ENCODE measurements at places on chromosomes 16 and 17.
A peak's percentile ranks its signal among the peaks of the same experiment; 100 is the strongest.

DNA sequence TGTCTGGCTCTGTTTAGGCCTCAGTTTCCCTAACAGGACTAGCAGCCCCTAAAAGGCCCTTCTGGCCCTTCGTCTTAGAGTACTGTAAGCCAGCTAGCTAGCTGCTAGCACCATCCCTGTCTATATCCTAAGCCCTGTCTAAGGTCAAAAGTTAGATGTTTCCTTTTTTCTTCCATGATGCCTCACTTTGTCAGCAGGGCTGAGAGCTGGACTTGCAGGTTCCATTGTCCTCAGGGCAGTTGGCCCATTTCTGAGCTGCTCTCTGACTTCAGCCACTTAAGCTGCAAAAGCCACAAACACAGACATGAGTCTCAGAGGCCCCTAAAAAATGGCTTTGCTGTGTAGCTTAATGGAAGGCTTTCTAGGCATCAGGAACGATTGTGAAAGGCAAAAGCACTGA, 187.7 kb downstream of the CBLN1 start:
- DNase-seq: no peak

GRCh38 chr16:22372882-22373661, 1.3 kb downstream of the CDR2 start:
- no peak for DNase-seq

DNA sequence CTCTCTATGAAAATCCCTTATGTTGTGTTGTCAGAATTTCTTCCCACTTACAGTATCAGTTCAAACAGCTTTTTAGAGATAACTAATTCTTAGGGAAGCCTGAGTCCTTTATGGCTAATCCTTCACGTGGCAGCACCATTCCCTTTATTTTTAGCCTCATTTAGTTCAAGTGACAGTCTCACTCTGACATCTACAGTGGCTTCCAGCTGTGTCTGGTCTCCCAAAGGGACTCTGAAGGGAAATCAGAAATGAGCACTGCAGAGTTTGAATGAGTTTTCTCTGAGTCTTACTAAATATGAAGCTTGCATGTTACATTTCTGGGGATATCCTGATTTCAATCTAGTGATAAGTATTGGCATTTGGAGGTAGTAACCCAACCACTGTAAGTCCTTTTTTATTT, 1104.1 kb downstream of the CDH11 start:
- no peak for DNase-seq

DNA sequence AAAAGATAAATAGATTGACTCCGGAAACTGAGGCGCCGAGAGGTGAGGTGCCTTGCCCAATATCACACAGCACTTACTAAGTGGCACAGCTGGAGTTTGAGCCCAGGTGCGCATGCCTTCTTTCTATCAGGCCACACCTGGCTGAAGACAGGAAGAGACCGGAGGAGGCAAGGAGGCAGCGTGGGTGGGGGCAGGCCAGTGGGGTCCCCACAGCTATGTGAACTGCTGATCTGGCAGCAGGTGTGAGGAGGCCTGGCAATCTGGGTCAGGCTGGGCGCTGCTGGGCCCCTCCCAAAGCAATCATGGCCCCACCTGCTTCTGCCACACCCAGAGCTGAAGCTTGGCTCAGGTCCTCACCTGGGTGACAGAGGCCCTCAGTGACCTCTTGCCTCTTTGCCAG, 1.9 kb upstream of the GDPD3 start:
- DNase-seq: no peak

- no peak for DNase-seq
Measured at GRCh38 chr16:84730406-84731106, 30.8 kb downstream of the USP10 start.

GRCh38 chr16:85527767-85528297, 85.3 kb upstream of the GSE1 start:
- no peak for DNase-seq

DNA sequence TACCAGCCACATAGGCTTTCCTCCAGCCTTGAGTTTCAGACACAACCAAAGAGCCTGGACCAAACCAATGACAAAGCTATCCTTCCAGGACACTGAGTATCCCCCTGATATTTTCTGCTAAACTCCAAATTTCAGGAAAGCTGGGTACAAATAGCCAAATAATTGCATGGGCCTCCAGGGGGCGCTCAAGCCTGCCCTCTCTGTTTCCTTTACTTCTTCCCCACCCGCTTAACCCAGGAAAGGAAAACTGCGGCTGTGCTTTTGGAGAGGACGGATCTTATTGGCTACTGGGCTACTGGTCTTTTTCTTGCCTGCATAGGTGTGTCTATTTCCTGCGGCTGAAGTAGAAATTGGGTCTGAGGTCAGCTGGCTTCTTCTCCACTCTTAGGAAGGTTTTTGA, 30.1 kb downstream of the GNGT2 start:
- DNase-seq: peak; percentile 55

GRCh38 chr16:23149267-23149992, at the start of gene USP31:
Gene USP31 (minus strand): TSS chr16:23149452. CDS start chr16:23149270, 182 bp downstream.
- peak; percentile 86 for DNase-seq

GRCh38 chr16:55709801-55710200, 54.0 kb downstream of the SLC6A2 start:
- no peak for DNase-seq

DNA sequence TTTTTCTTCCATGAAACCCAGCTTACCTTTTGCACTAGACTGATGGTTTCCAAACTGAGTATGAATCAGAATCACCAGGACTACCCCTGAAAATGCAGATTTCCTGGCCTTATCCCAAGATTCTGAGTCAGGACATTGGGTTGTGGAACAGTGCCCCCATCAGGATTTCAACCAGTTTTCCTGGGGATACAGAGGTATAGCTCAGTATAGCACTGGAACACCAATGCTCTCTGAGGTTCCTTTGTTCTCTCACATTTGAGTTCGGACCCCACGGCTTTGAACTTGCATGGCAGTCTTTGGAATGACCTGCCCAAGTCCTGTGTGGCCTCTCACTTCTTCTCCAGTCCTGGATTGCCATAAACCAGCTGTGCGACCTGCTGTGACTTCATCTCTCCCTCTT, 12.8 kb upstream of the CCL8 start:
- no peak for DNase-seq

GRCh38 chr17:9037736-9038135, 16.4 kb downstream of the NTN1 start:
- no peak for DNase-seq

DNA sequence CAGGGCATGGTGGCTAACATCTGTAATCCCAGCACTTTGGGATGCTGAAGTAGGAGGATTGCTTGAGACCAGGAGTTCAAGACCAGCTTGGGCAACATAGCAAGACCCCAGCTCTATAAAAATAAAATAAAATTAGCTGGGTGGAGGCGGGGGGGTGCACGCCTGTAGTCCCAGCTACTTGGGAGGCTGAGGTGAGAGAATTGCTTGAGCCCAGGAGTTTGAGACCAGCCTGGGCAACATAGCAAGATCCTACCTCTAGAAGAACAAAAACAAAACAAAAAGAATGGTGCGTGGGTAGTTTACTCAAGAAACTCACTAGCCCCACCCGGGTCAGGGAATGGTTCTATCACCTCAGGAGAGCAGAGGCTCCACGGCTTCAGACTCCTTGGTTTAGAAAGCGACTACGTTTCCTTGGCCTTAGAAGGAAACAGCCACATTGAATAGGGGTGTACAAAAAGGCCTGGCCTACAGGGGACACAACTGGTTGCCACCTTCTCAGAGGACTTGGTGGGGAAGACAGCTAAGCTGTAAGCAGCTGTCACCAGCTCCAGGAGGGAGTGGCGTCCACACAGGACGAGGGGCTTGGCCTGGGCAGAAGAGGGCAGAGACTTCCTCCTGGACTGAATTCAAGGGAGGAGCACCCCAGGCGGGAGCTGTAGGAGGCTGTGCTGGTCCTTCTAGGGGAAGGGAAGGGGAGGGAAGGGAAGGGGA, 716 bp downstream of the TK1 start:
- DNase-seq: no peak

- DNase-seq: no peak
Measured at GRCh38 chr16:53840456-53840855, 136.5 kb downstream of the FTO start.

DNA sequence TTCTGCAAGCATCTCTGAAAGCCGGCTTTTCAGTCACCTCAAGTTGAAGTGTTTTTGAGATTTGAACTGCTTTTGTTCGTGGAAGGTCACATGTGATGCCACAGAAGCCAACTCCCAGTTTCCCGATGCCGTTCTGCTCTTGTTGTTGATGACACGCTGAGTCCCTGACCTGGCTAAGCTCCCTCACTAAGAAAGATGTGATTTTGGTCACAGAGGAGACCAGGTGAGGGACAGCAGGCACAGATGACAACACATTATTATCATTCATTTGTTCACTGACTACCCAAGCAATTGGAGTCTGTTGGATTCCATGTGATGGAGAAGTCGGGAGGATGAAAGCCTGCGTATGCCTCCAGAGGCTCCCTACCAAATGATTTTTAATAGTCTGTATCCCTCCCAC, 822.4 kb upstream of the RBFOX1 start:
- DNase-seq: no peak

GRCh38 chr16:85943711-85944110, 44.7 kb downstream of the IRF8 start:
- DNase-seq: no peak

DNA sequence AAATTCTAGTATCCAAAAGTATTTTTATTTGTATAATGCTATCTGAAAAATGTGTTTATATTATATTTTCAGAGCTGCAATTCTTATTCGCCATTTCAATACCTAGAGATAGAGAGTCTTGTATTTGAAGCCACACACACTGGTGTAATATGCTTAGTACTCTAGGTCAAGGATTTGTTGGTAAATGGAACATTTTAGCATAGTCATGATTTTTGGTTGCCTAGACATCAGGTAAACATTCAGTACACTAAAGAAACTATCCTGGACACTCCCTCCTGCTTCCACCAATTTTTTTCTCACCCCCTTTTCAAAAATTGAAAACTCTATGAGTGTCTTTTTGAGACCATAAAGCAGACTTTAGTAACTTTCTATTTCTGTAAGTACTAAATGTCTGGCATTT, 20.8 kb downstream of the ABHD15 start:
- no peak for DNase-seq

DNA sequence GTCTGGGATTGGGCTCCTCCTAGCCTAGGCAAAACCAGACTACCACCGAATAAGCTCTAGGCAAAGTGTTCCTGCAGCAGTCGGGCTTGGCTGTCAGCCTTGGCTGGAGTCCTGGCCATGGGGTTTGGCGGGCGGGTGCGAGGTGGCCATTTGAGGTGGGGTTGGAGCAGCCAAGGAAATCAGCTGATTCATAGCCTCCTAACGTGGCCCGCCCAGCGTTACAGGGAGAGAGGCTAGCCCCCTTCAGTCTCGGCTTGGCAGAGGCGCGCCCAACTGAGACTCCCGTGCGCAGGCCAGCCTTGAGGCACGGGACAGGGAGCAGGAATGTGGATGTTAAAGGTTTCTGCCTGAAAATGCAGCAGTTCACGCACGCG, 1.9 kb downstream of the PMP22 start:
- no peak for DNase-seq

DNA sequence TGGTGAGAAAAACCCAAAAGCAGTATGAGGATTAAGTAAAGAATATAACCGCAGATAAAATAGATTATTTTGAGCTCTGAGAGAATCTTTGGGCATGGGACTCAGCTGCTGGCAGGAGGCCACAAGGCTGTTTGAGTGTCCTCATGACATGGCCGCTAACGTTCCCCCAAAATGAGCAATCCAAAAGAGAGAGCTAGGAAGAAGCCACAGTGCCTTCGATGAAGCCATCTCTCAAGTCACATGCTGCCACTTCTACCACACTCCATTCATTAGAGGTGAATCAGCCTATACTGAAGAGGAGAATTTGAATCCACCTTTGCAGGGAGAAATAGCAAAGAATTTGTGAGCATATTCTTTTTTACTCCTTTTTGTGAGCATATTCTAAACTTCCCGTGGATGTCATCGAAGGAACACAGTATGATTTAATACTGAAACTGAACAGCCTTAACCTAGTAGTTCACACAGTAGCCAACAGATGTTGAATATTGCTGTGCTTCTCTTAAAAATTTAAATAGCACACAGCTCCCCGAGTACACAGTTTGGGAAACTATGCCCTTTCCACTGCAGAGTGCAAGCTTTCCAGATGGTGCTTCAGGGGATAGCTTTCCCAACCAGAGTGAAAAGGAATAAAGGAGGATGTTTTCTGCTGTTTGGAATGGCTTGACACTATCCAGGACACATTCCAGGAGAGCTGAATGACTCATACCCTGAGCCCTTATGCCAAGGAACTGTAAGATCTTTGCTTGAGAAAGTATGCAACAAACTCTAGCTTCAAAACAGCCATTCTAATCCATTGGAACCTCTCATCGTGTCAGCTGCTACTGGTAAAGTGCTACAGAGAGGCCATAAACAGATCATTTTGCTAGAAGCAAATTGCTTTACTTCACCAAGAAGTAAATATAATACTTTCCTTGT, 33.9 kb downstream of the ANKFY1 start:
- no peak for DNase-seq

DNA sequence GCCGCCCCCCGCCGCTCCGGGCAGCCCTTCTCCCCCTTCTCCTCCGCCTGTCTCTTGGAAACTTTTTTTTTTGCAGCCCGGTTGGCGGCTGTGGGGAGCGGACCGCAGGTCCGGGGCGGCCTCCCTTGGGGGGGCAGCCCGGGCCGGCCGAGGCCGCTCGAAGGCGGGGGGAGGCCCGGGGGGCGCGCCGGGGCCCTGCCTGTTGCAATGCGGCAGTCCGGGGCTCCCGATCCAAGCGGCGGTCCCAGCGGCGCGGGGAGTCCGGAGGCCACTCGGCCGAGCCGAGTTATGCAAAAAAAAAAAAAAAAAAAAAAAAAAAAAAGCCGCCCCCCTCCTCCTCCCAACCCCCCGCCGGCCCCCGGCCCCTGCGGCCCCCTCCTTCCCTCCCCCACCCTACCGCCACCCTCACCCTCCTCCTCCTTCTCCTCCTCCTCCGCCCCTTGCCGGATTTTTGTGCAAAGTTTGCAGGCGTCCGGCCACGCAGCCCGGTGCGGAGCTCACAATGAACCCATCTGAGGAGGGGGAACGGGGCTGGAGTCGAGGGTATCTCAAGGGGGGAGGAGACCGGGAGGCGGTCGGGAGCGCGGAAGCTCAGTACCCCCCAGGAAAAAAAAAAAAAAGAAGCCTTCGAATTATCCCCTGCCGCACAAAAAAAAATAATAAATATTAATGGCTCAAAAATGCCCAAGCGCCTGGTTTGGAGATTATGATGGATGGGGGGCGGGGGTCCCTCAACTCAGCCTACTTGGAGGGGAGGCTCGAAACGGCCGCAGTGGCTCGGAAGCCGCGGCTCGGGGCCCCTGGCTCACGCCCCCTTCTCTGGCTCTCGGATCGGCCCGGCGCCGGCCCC, at the start of gene ZNF423:
Gene ZNF423, minus strand, starts transcription at position 291 of the 850 bp plus-strand sequence. CDS start 338 bp downstream, outside the sequence.
- DNase-seq: no peak

DNA sequence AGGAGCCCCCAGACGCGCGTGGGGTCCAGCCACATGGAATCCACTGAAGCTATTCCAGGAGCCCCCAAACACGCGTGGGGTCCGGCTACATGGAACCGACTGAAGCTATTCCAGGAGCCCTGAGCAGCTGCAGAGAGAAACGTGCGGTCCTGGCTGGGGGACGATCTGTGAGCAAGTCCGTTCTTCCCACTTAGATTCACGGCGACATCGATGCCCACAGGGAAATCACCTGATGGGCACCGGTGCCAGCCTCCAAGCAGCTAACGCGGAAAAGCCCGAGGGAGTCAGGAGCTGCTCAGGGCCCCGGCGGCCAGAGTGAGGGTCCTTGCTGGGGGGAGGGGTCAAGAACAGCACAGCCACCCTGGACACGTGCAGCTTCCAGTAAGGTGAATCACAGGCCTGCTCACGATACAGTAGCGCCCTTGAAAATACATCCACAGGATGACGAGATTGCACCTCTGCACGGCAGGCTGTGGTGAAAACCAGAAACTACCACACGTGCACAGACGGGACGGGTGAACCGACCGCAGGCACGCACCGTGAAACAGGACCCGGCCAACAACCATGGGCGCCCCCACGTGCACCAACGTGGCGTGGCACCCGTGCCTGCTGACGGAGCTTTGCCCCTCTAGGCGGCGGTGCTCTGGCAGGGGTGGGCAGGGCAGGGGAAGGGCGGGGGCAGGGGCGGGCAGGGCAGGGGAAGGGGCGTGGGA, 77.7 kb upstream of the GNG13 start:
- peak; percentile 5 for DNase-seq

All from stimulated activated CD8-positive, alpha-beta memory T cell treated with anti-CD3 and anti-CD28 coated beads, Interleukin-2, amount 100 ng/mL, for 48 hours (primary cell).